ENCODE measurements at places on chromosomes 5 and 9.

DNA sequence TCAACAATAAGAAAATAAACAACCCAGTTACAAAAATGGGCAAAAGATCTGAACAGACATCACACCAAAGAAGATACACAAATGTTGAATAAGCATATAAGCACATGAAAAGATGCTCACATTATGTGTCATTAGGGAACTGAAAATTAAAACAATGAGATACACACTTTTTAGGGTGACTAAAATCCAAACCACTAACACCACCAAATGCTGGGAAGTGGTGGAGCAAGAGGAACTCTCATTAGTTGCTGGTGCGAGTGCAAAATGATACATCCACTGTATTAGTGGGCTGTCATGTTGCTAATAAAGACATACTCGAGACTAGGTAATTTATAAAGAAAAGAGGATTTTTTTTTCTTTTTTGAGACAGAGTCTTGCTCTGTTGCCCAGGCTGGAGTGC, 329.1 kb downstream of the TMEM38B start:
- DNase-seq, result no peak

DNA sequence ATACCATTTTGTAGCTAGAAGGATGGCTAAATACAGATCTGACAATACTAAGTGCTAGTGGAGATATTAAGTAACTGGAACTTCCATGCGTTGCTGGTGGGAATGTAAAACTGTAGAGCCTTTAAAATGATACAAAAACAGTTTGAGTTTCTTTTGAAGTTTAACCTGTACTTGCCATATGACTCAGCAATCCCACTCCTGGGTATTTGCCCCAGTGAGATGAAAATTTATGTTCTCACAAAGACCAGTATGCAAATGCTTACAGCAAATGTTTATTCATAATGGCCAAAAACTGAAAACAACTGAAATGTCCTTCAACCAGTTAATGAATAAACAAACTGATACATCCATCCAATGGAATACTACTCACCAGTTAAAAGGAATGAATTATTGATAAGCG, 137.3 kb downstream of the SLC12A2 start:
- no peak for DNase-seq

DNA sequence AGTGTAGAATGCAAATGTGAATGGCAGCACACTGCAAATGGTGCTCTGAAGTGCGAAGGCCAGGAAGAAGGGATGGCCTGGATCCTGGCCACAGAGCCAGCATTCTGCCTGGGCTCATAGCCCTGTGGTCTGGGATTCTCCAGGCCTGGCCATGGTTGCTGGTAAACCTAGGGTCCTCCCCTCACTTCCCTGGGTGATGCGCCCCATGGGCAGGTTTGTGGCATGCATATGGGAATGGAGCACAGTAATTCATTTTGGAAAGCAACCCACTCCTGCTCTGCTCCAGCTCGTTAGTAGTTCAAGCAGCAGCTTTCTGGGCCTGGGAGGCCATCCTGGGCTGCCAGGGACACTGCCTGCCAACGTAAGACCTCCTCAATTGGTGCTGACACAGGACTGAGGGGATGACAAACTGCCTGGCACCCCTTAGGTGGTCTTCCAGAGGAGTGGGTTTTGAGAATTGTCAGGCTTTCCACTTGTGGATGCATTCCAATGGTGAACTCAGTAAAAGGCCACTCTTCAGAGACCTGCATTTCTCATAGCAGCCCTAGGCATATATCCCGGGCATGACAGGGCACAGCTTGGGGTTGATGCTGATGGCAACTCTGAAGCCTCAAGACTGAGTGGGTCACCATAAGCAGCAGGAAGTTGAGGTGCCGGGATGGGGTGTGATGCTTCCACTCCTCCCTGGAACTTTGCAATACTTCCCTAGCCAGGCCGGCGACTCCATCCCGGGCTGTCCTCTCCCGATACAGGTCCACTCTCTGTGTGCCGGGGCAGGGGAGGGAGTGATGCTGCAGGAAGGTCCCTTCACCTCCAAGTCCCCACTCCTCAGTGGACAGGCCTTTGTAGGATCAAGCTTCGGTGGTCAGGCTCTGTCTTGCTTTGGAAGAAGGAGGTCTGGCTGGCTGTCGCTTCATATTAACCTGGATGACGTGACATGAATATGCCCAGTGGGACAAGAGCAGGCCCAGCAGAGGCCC, 1.2 kb upstream of the SLC25A48 start:
- no peak for DNase-seq

- peak; percentile 43 for DNase-seq
These were observed 15.2 kb downstream of the CDC25C start for GRCh38 chr5:138316355-138316754.

DNA sequence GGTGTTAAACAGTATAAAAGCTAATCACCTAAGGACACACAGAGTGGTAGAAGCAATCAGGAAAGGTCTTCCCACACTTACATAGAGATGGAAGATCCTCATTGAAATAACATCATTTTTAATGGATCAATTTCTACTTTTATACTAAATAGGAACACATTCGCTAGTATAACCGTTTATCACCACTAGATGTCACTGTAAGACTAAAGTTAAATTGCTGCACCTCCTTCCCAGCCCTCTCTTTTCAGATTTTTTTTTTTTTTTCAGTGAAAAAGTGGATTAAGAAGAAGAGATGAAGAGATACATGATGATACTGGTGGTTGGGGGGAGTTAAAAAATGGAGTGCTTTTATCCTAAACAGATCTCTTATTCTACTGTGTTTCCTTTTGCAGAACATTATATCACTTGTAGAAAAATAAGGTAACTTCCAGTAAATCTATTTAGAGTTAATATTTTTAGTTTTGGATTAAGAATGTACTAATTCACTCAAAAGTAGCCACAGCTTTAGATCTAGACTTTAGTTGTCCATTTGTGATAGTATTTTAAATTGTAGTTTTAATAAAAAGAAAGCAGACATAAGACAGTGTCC, 116.9 kb upstream of the ARRDC3 start:
- peak; percentile 63 for DNase-seq

GRCh38 chr5:68875351-68875750, 218.5 kb upstream of the SLC30A5 start:
- DNase-seq, result no peak

GRCh38 chr9:29062446-29062845, 1489.2 kb upstream of the C9orf72 start:
- no peak for DNase-seq

DNA sequence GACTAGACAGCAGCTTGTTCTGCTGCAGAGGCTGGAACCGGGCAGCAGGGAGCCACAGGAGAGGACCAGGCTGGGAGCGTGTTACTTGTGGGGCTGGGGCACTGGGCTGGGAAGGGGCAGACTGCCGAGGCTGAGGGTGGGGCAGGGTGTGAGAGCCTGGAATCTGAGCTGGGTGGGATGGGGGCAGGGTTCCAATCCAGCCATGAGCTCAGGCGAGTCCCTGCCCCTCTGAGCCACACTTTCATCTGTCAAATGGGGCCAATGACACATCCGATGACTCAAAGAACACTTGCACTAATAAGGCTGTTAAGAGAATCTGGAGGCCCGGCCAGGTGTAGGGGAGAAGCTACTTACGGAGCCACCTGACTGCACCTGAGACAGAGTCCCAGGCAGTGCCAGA, 18.7 kb upstream of the WDR38 start:
- no peak for DNase-seq

DNA sequence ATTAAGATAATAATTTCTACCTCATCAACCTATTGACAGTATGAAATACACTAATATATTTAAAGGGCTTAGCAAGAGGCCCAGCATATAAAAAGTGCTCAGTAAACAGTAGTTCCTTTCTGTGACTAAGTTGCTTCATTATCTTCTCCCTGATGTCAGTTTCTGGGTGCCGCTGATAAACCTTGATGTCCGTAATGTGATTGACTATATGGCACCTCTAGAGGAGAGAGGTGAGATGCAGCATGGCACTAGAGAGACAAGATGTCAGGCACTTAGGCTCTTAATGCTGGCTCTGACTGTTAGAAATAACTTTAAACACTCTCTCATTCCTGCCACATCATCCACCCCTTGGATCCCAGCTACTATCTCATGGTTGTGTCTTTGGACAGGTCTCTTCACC, 455.9 kb upstream of the KLF4 start:
- DNase-seq, result peak; percentile 16

DNA sequence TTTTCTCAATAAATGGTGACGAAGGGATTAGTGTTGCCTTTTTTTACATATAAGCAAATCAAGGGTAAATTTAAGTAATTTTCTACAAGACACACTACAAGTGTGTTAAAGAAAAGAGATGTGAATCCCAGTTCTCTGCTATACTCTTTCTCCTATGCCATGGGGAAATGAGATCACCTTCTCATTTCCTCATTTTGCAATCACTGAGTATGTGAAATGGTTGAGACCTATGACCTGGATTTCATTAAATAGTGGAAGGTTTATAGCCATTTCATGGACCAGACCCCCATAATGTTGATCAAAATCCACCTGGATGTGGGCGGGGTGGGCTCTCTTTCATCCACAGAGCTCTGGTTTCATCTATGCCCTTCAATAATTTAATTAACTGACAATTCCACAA, 66.9 kb upstream of the SLIT3 start:
- no peak for DNase-seq

DNA sequence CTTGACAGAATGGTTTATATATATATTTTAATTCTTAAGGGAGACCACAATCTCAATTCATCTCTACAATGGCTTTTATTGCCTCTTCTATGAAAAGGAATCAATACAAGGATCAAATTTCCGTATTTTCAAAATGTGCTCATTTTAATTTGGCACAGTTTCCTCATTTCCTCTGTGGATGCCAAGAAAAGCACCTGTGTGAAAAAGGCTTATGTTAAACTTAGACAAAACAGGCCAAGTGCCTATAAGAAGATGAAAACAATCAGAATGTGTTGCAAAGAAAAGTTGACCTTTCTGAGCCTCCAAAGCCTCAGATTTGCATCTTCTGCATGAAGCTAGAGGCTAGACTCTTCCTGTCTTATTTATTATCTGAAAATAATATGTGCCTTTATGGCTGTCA, 173.7 kb upstream of the SLC12A2 start:
- no peak for DNase-seq

GRCh38 chr5:160799184-160799583, 52.8 kb downstream of the ATP10B start:
- no peak for DNase-seq

DNA sequence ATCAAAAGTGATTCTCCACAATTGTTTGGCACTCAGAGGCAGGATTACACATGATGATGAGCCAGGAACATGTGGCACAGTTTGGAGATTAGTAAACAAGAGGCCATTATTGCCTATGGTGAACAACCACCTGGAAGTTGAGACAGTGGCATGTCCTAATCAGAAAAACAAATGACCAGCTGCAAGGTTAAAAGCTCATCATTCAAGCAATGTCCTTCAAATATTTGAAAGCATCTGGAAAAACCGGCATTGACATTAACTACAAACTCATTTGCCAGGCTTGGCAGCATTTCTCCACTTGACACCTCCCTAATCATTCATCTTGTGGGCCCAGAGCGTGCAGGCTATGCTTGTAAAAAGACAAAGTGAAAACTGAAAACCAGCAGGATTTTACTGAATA, 80.6 kb upstream of the MEGF10 start:
- DNase-seq, result no peak

DNA sequence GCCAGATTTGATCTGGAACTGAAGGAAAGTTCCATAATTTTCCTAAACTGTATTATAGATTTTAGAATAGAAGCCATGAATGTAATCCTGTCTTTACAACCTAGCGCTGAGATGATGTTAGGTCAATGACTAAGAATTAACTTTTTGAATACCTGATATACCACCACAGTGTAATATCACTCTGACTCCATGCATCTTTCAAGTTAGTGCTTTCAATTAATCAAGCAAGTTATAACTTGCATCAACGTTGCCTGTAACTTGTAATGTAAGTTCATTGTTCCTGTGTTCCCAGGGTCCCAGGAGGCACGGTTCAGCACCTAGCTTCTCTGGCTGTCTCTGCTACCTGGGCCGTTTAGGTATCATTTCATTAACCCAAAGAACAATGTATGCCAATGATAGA, 139.3 kb downstream of the CSNK1G3 start:
- no peak for DNase-seq

Data from mesendoderm (in vitro differentiated cells).